ENCODE measurements at places on chromosomes 16 and 17.

GRCh38 chr17:330993-331701, 21.5 kb downstream of the RPH3AL start:
- DNase-seq, result peak; percentile 41

- DNase-seq, result no peak
Measured at GRCh38 chr16:4544473-4544872, 5.9 kb upstream of the CDIP1 start.

DNA sequence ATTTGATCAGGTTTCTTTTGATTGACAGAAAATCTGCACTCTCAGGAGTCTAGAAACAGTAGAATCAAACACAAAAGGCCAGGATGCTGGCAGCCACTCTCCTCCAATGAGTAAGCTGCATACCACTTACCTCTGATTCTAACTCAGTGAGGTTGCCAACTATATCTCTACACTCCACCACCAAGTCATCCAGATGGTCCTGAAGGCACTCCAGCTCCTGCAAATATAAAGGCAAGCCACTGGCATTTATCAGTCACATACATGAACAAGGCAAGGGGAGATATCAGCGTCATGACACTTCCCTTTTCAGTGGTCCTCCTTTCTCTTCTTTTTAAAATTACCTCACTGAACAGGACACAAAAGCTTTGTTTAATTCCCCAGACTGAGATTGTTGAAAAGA, 53.1 kb upstream of the CLEC18B start:
- no peak for DNase-seq

GRCh38 chr17:30981531-30982519, 11.0 kb downstream of the RNF135 start:
- no peak for DNase-seq

DNA sequence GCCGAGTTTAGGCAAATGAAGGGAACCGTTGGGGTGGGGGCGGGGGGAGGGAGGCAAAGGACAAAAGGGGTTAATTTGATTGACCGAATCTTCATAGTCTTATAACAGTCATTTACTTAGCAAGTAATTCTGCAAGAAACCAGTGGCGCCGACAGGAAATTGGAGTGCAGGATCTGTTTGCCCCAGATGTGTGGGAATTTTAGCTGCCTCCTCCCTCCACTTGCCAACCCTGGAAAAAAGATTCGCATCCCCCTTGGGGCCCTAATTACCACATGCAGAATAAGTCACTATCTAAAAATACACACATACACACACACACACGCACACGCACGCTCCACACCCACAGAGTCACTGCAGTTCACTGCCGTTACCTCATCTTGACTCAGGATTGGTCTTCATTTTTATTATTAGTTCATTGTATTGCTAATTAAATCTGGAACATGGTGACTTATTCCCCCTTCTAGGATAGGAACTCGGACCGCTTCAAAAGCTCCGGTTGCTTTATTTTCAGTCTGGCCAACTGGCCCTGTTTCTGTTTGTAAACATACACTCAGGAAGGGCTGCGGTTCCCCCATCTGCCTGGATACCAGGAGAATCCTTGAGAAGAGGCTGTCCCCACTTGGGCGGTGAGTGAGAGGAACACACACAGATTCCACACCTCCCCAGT, 241.6 kb upstream of the SALL1 start:
- DNase-seq, result no peak

GRCh38 chr17:2975469-2975958, 87.9 kb downstream of the OR1D5 start:
- no peak for DNase-seq

- peak; percentile 52 for DNase-seq
Measured at GRCh38 chr17:4485676-4486646, 12.7 kb upstream of the SPNS2 start.

- no peak for DNase-seq
Measured at GRCh38 chr17:15000661-15001060, 264.5 kb downstream of the PMP22 start.

Data from CD4-positive, alpha-beta T cell treated with Interferon alpha-2 for 1 hour (primary cell).